G401 (cell line): ENCODE measurements at places on chromosomes 5 and 9.

GRCh38 chr9:100679834-100680233, 102.0 kb downstream of the CAVIN4 start:
- DNase-seq = no peak

- no peak for DNase-seq
Measured at GRCh38 chr5:156914371-156914737, 48.7 kb downstream of the TIMD4 start.

DNA sequence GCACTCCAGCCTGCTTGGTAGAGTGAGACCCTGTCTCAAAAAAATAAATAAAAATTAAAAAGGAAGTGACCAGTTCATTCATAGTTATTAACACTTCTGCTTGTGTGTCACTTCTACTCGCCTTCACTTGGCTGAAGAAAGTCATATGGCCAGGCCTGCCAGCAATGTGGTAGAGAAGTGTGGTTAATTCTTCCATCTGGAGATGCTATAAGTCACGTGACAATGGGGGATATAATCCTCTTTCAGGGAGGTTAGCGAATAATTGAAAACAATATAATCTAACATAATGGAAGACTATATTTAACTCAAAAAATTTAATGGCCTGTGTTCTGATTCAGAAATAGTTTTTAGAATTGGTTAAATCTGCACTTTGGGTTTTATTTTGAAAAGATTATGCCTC, 305.6 kb downstream of the DOCK8 start:
- no peak for DNase-seq

DNA sequence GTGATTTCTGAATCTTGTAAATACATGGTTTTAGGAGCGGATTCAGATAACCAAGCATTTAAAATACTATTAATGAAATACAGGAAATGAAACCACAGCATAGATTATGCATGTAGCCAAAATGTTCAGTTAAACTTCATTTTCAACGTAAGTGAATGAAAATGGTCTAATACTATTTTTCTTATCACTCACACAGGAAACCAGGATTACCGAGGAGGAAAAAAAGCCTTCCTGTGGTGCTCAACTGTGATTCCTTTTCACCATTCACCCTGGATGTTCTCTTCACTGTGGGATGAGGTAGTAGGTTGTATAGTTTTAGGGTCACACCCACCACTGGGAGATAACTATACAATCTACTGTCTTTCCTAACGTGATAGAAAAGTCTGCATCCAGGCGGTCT, 83.4 kb upstream of the ZNF169 start:
- no peak for DNase-seq

DNA sequence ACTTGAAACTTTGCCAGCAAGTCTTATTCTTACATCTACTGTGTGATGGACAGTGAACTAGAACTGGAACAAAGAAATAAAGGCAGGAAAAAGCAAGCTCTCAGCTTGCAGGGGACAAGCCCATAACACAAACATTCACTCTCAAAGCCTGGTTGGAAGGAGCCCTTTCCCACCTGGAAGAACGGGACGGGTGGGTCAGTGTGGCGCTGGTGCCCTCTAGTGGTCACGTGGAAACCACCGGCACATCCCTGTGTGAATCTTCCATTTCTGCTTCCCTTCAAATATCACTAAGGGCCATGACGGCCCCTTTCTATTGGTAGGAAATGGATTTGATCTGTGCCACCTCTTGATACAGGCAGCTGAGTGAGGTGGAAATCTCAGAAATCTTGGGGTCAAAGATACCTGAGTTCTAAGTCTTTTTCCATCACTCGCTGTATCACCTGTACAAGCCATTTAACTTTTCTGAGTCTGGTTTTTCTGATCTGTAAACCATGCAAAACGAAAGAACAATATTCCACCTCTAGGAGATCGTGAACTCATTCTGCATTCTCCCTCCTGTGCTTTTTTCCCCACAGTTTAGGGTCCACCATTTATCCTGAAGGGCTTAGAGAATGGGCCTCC, 211.6 kb downstream of the MSX2 start:
- DNase-seq = peak; percentile 47

DNA sequence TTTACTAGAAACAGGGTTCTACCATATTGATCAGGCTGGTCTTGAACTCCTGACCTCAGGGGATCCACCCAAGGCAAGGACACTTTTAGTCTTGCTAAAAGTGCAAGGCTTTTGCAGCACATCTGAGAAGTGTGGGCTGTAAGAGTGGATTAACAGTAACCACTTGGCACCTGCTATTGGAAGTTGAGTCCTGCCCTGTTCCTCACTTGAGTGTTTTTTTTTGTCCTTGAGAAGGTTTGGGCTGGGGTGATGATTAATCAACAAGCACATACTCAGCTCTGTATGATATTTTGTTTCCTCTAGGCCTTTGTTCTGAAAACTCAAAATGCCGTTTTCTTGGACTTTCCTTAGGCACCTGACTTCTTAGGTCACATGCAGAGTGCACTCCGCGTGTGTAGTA, 37.4 kb downstream of the SNX30 start:
- no peak for DNase-seq

- no peak for DNase-seq
Measured at GRCh38 chr9:129058965-129059795, 21.7 kb upstream of the DOLPP1 start.

DNA sequence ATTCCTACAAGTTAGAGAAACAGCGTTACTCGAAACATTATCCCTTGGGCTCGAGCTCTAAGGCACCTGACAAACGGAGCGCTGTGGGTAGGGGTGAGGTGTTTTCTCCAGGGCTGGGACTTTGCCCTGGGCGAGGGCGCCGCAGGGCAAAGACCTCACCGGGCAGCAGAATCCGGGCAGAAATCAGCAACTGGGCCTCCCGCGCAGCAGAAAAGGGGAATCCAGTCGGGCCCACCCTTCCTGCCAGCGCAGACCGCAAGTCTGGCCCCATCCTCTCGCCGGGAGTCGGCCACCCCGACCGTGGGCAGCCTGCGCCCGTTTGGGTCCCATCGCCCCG, 430 bp upstream of the MSH3 start:
- DNase-seq = no peak

DNA sequence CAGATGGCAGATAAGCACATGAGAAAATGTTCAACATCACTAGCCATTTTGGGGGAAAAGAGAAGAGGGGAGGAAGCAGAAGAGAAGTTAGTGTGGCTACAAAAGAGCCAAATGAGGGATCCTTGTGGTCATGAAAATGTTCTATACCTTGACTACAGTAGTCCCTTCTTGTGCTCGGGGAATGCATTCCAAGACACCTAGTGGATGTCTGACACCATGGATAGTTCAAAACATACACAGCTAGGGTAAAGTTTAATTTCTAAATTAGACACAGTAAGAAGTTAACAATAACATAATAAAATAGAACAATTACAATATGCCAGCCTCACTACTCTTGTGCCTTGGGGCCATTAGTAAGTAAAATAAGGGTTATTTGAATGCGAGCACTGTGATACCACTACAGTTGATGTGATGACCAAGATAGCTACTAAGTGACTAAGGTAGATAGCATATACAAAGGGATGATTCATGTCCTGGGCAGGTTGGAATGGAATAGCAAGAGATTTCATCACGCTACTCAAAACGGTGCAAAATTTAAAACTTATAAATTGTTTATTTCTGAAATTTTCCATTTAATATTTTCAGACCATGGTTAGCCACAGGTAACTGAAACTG, 344.1 kb downstream of the NR2F1-AS1 start:
- no peak for DNase-seq

GRCh38 chr5:123721675-123722276, 209.8 kb downstream of the CSNK1G3 start:
- DNase-seq = no peak

DNA sequence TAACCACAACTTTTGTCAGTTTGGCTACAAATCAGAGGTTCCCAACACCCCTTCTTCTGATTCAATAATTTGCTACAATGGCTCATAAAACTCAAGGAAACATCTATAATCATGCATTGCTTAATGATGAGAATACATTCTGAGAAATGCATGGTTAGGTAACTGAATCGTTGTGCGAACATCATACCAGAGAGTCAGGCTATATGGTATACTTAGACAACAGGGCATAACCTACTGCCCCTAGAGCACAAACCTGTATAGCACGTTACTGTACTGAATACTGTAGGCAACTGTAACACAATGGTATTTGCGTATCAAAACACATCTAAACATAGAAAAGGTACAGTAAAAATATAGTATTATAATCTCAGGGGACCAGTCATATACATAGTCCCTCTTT, 31.0 kb upstream of the RNF38 start:
- no peak for DNase-seq

DNA sequence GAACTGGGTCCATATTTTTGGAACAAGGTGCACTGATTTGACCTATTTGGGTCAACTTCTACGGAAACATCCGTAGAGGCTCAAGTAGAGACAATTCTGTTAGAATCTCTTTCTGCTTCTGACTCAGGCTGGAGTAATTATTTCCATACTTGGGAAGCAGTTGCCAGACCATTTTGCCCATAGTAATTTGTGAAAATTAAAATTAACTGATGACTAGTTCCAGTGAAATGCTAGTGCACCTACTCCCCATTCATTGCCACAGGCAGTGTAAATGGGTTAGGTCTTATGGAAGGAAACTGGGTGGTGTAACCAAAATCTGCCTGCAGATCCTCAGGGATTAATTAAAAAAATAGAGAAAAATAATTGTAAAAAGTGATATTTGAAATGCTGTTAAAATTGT, 201.1 kb downstream of the TENT4A start:
- no peak for DNase-seq

DNA sequence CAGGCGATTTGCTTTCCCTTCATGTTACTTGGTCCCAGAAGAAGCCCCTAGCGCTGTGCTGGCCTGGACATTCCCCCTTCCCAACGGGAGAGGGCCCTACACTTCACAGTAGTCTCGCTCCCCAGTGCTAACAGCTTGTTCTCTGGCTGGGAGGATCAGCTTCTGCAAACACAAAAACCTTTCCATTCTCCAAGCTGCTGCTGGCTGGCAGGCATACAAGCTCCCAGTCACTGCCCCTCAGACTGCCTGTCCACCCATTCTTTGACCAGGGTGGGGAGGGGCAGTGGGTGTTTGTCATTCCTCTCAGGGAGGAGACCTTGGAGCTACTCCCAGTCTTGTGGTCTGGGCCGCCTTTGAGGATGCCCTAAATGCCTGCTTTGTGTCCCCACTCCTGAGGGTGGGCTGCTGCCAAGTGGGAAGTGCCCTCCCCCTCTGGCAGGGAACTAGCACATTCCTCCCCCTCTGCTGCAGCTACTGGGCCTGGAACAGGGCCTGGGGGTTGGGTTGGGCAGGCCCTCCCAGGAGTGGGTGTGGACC, 20.8 kb downstream of the ENHO start:
- DNase-seq = peak; percentile 60

DNA sequence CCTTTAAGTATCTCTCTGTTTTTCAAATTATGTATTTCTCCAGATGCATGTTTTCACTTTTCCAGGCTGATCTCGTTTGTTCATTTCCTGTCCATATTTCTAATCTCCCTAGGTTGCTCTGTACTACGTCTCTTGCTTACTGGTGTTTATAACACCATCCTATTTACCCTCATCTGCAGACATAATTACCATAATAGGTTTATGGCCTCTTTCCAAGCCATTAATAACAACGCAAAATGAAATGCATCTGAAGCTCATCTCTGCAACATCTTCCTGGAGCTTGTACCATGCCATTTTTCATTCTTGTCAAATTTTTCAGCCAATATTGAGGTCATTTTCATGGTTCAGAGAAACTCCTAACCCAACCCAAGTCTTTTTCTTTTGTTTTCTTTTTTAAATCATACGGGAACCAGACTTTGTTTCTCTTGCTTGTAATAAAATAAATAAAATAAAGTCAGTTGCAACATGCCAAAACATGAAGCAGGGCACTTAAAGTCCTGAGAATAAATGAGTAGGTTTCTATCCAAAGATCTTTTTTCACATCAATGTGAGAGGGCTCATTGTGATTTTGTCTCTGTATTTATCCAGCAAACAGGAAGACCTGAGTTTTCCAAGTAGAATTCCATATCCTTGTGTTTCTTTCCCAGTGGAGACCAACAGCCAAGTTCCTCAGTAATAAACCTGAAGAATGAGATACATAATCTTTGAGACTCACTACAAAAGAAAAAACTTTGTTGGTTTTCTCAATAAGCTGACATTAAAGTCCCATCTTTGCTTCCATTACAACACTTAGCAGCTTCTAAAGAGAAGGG, 37.0 kb downstream of the DPYSL3 start:
- no peak for DNase-seq

- DNase-seq = peak; percentile 10
Measured at GRCh38 chr9:38727497-38728001, 7.6 kb upstream of the FAM240B start.

DNA sequence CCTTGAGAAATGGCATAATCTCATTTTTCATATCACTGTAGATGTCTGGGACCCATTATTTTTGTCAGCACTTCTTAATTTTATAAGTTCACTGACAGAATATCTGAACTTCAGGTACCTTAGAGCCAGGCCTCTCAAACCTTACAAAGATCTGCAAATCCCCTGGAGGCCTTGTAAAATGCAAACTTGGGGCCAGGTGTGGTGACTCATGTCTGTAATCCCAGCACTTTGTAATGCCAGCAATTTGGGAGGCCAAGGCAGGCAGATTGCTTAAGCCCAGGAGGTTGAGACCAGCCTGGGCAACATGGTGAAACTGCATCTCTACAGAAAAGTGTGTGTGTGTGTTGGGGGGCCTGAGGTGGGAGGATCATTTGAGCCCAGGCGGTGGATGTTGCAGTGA, 30.8 kb downstream of the RASGRF2 start:
- DNase-seq = no peak

- DNase-seq = no peak
Measured at GRCh38 chr5:75042522-75042921, 9.8 kb downstream of the GCNT4 start.

DNA sequence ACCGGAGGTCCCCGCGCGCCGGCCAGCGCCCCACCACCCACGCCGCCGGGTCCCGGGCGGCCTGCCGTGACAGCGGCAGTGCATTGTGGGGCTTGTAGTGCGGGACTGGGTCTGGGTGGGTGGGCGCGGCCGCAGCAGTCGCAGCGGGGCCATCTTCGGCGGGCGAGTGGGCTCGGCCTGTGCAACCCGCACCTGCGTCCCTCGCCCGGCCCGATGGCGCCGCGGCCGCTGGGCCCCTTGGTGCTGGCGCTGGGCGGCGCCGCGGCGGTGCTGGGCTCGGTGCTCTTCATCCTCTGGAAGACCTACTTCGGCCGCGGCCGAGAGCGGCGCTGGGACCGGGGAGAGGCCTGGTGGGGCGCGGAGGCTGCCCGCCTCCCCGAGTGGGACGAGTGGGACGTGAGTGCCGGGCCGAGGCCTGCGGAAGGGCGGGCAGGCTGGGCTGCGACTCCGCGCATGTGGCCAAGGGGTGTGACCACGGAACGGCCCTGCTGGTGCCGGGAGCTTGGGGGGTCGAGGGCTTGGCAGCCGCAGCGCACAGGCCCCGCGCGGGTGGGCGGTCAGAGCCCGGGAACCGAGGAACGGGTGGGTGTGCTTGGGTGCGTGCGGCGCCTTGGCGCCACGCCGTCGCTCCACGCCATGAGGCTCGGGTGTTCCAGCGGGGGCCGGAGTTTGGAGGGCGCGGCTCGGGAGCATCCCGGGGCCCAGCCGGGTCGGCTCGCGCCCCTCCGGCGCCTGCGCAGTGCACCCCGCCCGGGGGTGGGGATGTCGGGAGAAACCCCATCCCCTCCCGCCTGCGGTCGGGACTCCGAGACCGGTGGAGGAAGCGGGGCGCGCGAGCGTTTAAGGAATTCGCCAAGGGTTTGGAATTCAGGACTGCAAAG, at the start of gene ARL10:
Gene ARL10 (plus strand): TSS at position 137 of the 881 bp plus-strand sequence. CDS start 77 bp downstream, at position 214.
- peak; percentile 26 for DNase-seq
